ENCODE measurements at places on chromosomes 16 and 17.

GRCh38 chr17:67995570-67996263, 552 bp downstream of the C17orf58 start:
- DNase-seq = peak; percentile 39

- DNase-seq = no peak
Observed at GRCh38 chr17:61669522-61669921, 78.5 kb upstream of the NACA2 start.

DNA sequence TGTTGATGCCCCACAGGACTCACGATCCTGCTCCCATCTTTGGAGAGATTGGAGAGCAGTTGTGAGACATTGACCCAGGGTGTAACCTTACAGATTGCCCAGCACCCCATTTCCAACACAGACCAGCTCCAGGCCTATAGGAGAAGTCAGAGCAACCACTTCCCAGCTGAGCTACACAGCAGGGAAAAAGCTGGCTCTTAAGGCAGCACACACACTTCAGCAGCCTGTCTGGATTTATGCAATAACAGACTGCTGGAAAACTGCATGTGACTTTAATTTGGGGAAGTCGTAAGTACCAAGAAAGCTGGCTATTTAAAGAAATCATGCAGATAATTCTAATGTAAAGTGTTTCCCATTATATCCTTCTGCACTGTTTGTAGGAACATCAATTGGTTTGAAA, 30.8 kb downstream of the NOG start:
- no peak for DNase-seq

DNA sequence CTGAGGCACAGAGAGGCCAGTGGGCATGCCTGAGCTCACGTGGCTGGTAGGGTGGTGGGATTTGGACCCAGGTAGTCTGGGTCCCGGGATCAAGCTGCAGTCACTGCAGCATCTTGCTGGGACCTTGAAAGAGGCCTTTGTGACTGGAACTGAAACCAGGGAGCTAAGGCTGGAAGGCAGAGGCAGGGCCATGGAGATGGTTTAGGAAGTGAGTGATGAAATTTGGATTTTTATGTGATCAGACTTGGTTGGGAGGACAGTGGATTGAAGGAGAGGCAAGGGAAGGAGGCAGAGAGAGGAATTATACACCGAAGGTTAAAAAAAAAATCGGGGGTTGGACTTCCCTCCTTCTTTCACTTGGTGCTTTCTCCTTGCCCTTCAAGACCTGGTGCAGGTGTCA, 255.4 kb upstream of the CACNG5 start:
- no peak for DNase-seq
